ENCODE measurements at places on chromosomes 4 and X.

DNA sequence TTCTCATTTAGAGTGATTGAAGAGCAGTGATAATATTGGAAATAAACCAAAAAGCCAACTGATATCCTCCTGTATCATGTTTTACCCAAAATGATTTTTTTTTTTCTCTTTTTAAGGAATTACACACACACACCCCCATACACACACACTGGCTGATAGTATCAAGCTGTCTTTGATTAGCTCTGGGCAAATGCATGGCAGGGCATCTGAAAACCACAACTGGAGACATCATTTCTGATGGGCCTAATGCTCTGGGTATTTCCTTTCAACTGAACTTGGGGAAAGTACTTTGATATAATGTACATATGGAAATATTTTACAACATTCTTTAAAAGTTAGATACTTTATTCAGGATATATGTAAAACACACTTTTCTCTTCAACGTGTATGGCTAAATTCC lies 14.2 kb upstream of the OSTC start:
- DNase-seq, result no peak

GRCh38 chrX:153637121-153638040 lies 9.6 kb upstream of the DUSP9 start:
- DNase-seq, result no peak

DNA sequence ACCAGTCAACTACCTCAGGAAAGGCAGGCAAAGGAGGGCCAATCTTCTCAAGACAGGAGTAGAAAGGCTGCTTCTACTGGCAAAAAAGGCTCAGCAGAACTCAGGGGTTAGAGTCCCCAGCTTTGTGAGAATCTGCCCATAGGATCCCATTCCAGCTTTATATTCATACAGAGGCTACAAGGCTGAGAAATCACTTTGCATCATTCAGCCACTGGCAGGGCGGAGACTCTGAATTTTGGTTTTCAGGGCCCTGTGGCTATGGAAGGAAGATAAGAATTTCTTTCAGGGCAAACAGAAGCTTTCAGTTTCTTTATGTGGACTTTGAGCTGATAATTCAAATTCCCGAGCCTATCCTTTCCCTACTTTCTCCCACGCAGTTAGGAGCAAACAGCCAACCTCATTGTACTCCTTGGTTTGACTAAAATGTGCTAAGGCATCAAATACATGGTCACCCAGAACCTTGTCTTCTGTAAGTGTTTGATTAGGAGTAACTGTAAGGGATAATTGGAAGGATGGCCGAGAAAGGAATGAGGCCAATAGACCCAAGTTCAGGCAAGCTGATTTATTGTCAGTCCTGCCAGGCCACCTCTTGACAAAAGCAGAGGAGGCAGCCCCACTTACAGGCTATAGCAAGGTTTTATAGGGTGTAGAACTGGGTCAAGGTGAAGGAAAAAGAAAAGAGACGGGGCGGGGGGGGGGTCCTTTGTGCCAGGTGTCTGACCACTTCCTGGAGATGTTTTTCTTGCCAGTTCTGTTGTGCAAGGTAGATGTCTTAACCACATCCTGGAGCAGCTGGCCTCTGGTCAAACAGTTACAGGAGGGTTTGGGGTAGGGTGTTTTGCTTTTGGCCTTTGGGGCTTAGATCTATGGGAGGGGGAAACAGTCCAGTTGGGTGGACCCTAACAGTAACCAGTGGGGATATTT lies 165.3 kb upstream of the PPP1R2C start:
- no peak for DNase-seq

- DNase-seq, result no peak
Observed at GRCh38 chr4:146265950-146266490, 51.7 kb downstream of the REELD1 start.

DNA sequence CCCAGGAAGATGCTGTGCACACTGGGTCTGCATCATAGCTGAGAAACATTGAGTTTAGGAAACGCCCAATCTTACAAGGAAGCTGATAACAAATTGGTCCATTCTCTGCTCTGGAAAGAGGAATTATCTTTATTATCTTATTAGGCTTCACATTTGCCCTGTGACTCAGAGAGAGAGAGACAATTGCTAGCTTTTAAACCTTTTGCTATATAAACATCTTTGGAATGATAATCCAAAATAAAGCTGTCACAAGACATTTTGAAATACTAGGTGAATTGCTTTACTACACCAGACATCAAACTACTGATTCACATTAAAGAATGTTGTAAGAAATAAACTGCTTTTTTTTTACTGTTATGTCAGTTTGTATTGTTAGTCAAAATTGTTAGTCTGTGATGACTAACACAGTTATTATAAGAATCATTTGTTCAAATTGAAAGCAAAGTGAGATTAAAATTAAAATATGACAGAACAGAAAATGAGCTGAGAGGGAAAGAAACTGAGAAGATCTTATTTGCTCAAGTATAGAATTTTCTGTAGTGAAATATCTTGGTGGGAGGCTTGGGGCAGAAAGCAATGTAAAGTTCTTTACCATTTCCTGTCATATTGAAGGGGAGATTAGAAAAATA lies 765.4 kb upstream of the PCDH10 start:
- no peak for DNase-seq

GRCh38 chr4:124433500-124433899 lies 279.0 kb downstream of the ANKRD50 start:
- DNase-seq, result no peak

DNA sequence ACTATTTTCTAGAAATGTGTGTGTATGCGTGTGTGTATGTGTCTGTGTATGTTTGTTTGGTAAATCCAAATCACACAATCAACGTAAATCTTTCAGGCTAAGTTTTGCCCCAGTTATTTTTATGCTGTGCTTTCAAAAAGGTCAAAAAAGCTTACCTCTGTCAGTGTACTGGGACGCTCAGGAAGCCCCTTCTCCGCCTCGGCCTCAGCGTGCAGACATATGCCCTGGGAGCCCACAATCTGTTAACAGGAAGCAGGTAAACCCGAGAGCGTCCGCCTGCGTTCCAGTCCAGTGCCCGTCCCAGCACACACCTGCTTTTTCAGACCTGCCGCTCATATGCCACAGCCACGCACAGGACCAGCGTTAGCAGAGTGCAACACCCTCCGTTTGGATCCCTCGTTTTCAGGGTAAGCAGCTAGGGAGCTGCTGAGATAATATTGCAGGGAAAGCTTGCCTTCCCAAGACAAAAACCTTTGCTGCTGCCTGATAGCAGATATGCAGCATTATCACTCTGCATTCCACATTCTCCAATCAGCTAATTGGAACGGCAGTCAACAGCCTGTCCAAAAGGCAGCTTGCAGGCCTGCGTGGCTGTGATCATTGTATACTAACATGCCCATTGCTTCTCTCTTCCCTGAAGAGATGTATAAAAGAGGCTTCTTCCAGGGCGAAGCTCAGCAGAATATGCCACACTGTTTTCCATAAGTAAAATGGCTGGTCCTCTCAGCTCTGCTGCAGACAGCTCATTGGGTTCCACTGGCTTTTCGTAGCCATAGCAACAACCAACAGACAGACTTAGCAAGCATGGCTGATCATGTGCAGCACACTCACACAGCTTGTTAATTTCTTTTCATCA lies at the start of gene SORBS2:
Gene SORBS2 (minus strand): TSS at position 686 of the 856 bp plus-strand sequence. CDS start 121,623 bp downstream, outside the sequence.
- DNase-seq, result no peak

DNA sequence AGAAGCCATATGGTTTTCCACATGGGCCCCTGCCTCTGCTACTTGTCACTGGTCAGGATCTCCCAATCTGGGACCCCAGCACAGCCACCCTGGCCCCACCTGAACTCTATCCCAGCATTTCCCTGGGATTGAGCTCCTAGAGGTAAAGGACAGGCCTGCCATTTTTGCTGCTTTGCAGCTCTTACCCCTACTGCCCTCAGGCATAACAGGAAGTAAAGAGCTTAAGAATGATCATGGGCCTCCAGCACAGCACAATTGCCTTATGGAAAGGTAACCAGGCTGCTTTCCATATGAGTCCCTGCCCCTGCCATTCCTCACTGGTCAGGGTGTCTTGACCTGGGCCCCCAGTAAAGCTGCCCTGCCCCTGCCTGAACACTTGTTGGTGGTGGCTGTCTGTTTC lies 254.9 kb upstream of the ZCCHC13 start:
- no peak for DNase-seq

DNA sequence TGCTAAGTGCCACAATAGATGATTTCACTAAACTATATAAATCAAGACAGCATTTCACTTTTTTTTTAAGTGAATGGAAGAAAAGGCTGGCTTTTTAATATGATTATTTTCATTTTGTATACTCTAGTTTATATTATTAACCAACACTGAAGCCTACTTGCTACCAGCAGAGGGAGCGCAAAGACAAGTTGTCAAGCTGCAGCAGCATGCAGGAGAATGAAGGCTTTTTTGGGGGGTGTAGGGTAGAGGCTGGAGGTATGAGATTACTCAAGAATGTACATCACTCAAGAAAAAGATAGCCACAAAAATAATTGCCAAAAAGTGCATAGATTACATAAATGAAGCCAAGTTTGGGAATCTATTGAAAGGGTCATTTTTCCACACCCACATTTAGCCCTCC lies 519.5 kb downstream of the FGF13 start:
- DNase-seq, result no peak

GRCh38 chr4:34771632-34772031 lies 1472.7 kb downstream of the ARAP2 start:
- no peak for DNase-seq

DNA sequence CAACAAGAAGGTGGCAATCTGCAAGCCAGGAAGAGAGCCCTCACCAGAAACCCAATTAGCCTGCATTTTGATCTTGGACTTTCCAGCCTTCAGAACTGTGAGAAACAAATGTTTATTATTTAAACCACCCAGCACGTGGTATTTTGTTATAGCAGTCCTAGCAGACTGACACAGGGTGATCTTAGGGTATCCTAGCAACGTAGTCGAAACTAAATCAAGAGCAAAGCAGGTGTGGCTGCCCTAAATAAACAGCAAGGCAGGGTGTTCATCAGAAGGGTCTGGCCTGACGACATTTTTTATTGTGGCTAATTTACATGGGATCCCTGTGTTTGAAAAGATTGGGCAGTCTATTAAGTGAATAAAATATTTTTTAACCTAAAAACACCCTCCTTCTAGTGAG lies 198.8 kb downstream of the VEGFC start:
- DNase-seq, result no peak

GRCh38 chr4:149728444-149728843 lies 87.2 kb downstream of the IQCM start:
- no peak for DNase-seq

GRCh38 chr4:77911091-77911490 lies 48.5 kb downstream of the MRPL1 start:
- no peak for DNase-seq

DNA sequence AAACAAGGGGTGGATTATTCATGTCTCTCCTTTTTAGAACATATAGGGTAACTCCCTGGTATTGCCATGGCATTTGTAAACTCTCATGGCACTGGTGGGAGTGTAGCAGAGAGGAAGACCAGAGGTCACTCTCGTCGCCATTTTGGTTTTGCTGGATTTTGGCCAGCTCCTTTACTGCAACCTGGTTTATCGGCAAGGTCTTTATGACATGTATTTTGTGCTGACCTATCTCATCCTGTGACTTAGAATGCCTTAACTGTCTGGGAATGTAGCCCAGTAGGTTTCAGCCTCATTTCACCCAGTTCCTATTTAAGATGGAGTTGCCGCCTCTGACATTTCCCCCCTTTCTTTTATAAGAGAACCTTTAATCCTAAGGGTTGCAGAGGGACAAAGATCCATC lies 45.8 kb downstream of the MGST2 start:
- DNase-seq, result no peak

DNA sequence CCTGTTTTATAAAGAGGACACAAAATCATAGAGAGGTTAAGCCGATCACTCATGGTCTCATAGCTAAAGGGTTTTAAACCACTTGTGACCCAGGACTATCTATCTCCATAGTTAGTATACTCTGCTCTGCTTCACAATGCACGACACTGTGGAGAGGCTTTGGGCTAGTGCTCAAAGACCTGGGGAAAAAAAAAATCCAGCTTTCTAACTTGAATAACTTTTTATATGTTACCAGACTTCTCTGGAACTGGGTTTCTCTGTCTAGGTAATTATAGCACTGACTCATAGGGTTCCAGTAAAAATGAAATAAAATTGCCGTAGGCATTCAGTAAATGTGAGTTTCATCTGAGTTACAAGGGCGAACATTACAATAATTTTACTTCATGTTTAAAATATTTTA lies 273.7 kb upstream of the TECRL start:
- DNase-seq, result no peak

DNA sequence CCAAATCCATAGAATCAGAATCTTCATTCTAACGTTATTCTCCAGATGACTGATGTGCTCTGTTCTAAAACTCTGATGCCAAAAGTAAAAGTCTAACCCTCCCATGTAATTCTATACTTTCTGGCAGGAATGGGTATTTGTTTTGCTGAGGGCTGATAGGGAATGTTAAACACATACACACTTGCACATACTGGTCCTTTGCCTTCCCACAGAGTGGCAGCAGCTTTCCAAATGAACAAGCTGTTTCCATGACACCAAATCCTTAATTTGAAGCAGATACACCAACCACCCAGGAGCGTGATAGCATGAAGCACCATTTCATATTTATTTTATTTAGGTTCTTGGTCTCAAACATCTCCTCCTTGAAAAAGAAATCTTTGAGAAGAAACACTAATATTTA lies 155.5 kb upstream of the PRDX4 start:
- DNase-seq, result no peak

DNA sequence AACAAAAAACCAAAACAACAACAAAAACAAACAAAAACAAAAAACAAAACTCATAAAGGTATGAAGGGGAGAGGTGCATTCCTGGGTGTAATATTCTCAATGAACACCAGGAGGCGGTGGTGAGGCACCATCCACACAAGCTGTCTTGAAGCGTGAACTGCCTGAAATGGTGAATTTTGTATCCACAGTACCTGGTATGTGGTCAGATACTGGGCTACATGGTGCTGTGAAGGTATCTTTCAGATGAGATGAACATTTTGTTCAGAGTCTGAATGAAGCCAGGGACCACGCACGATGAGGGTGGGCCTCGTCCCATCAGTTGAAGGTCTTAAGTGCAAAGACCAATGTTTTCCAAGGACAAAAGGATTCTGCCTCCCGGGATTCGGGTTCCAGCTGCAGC lies 58.5 kb downstream of the ASMT start:
- no peak for DNase-seq

DNA sequence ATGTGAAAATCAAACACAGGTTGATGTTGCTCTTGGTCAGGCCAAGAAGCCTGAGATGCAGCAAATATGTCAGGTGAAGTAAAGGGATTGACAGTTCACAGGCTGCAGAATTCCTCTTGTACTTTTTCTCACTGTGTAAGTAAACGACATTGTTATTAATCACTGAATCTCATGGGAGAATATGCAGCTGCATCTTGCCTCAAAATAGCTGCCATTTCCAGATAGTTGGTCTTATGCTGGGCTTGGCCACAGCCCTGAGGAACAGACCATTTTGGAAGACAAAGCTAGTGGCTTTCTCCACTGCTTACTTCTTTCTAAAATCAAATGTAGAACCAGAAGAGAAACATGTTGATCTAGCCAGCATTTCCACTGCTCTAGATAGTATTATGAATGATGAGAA lies 403.4 kb upstream of the NR3C2 start:
- DNase-seq, result no peak
